ENCODE measurements at places on chromosomes 3 and 15.
A peak's percentile ranks its signal among the peaks of the same experiment; 100 is the strongest.

DNA sequence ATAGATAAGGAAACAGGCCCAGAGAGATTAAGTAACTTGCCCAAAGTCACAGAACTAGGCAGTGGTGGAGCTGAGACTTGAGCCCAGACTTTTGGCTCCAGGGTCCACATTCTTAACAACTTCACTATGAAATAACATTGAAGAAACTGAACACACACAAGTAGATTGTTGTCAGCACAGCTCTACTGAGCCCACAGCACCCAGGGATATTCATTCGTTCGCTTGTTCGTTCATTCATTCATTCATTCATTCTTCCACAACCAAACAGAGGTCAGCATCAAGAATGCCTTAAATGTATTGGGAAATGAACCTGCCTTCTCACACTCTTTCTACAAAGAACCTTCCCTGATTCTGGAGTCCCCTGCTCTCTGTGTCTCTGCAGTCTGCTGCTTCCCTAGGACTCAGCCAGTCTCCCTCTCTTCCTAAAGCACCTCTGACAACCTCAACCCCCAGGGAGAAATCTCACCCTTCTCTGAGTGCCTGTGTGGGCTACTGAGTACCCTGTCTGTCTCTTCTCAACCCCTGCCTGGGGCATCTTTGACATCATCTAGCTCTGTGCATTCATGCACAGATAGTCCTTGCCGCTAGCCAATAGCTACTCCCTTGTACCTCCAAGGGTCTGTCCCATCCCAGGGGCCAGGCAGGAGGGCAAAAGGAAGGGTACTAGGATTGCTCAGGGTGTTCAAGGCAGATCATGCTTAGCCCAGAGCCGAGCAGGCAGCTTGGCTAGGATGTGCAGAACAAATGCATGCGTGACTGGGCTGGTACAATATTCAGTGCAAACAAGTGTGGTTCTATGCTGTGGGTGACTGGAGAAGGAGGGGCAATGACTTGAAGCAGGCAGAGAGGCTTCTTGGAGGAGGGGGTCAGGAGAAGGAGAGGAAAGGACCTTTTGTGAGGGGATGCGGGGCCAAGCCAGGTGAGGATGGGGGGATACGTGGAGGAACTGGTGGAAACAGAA, 3.4 kb downstream of the LINGO1 start:
- DNase-seq, result no peak

DNA sequence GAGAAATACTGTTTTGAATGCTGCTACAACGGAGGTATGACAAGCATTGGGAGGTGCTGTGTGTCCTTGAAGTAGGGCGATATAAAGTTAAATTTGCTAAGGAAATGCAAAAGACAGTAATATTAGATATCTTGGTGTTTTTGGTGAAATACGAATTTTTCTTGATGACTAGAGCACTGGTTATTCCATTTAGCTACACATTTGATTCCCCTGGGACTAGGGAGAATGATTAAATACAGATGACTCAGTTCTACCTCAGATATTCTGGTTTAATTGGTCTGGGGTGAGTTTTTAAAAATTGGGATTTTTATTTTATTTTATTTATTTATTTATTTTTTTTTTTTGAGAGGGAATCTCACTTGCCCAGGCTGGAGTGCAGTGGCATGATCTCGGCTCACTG, 18.7 kb upstream of the GADL1 start:
- DNase-seq, result no peak

- no peak for DNase-seq
Observed at GRCh38 chr3:23873941-23874340, 42.8 kb downstream of the NKIRAS1 start.

DNA sequence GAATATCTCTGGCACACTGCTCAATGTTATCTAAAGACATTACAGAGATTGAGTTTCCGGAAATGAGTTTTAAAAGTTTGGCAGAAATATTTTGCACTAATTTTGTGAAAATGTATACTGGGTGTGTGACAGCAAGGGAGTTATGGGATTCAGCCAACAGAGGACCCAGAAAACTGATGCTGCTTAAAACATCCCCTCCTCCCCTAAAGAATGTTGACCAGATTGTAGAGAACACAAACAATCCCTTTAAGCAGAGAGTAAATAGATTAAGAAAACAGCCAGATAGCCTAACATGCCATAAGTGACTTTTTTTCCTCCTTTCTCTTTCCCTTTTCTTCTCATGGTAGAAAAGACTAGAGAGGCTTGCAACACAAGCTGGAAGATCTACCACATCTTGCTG, 928.0 kb upstream of the ALCAM start:
- DNase-seq, result no peak

- DNase-seq, result peak; percentile 51
Observed at GRCh38 chr3:179323197-179324110, 623 bp downstream of the ZNF639 start.

- no peak for DNase-seq
Observed at GRCh38 chr15:62241135-62241770, 76.2 kb upstream of the C2CD4B start.

DNA sequence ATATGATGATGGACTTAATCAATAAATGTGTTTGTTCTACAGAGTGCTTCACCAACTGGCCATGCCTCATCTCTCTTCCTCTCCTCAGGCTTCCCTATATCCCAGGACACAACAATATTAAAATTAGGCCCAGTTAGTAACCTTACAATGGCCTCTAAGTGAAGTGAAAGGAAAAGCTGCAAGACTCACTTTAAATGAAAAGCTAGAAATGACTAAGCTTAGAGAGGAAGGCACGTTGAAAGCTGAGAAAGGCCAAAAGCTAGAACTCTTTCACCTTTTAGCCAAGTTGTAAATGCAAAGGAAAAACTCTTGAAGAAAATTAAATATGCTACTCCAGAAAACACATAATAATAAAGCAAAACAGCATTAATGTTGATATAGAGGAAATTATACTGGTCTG, 1010.3 kb downstream of the NAALADL2 start:
- no peak for DNase-seq
